ENCODE measurements at places on chromosomes 16 and 17.
A peak's percentile ranks its signal among the peaks of the same experiment; 100 is the strongest.

DNA sequence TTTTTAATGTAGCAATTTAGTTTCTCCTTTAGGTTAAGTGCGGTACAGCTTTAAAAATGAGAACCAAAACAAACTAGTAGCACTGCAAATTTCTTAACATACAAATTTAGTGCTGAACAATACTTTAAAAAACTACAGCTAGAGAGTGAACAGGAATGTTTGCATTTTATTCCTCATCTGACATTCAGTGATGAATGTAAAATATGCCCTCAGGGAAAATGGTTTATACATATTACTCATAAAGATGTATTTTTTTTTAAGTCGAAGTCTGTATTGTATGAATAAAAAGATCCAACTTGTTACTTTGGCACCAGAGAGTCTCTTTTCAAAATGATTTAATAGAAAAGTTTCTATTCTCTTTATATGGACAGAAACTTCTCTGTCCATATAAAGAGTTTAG, 96.8 kb downstream of the BRIP1 start:
- DNase-seq = no peak

DNA sequence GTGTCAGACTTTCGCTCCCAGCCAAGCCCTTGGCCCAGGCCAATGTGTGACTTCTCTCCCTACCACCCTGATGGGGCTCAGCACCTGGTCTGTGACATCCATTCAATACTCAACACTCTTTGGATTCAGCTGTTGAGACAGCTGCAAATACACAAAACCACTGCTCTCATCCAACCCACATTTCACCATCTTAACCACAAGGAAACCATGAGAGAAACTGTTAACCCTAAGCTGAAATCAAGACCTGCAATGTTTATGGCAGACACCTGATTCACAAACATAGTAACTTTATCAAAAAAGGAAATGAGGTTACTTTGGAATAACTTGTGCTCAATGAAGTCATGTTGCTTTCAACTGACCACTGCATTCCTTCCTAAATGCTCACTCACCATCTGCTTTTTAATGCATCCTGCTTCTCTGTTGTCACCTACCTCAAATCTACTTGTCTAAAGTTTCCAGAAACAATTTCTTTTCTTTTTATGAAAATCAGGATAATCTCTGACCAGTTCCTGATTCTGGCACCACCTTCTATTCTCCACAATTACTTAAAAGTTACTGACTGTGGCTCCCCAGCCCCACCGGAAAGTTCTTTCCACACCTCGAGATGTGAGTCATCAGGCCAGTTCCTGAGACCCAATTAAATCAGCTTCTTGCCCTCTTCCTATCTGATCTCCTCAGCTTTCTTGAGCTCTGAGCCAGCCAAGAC, 88.2 kb downstream of the NOG start:
- DNase-seq = peak; percentile 79

GRCh38 chr17:48174833-48175523, 67.4 kb downstream of the SNX11 start:
- DNase-seq = no peak

- DNase-seq = no peak
Observed at GRCh38 chr16:25172831-25173230, 43.9 kb upstream of the AQP8 start.

DNA sequence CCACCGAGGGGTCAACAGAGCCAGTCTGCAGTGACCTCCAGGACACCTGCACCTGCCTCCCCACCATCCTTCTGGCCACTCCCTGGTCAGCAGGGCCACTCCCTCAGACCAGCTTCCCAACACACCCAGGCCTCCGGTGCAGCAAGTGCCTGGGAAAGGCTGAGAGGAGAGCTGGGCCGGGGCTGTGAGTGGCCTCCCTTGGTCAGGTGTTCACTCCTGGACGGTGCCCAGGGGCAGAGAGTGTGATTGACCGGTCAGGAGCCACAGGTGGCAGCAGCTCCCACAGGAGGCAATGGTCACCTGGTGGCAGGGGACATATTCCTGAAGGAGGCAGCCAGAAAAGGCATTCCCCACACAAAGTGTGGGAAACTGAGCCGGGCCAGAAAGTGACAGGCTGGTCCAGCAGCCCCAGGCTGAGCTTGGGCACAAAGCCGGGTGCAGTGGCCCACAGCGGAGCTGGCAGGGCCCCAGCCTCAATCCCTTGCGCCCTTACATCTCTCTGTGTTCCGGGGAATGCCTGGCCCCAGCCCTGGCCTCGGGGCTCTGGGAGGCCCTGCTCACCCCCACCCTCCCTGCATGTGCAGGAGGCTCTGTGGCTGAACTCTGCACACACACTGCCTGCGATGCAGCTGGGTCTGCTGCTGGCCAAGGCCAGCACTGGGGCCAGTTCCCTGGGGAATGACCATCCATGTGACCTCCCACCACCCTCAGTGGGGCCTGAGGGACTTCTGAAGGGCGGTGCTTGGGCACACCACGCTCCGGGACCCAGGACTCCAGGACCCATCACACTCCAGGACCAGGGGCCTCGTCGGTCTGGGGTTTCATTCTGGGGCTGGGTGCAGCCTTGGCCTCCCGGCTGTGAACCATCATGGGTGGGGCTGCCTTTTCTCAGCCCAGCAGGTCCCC, 1.2 kb upstream of the C17orf99 start:
- no peak for DNase-seq

- no peak for DNase-seq
Observed at GRCh38 chr17:77609553-77610517, 348.7 kb upstream of the TNRC6C start.

- no peak for DNase-seq
Observed at GRCh38 chr17:47806913-47807255, 14.7 kb downstream of the OSBPL7 start.

DNA sequence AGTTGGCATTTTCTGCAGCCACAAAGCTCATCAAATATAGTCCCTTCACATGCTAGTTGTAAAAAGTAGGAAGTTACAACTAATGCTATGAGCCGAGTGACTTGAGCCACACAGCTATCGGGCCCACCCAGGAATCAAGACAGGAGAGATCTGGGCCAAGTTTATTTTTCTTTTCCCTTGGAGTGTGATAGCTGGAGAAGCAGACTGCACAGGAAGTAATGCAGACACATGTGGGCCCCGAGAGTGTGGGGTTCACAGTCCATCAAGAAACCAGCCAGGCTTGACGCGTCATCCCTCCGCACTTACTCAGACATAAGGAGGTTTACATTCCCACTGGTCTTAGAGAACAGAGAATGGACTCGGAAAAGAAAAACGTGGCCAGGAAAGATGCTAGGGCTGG, 403.1 kb upstream of the CDH11 start:
- DNase-seq = no peak

GRCh38 chr16:82231008-82231787, 61.2 kb upstream of the MPHOSPH6 start:
- DNase-seq = no peak

- DNase-seq = no peak
Observed at GRCh38 chr16:89918453-89919347, at the start of gene MC1R. TSS of gene MC1R (plus strand) at chr16:89918862. CDS start at chr16:89919259, 397 bp downstream.

DNA sequence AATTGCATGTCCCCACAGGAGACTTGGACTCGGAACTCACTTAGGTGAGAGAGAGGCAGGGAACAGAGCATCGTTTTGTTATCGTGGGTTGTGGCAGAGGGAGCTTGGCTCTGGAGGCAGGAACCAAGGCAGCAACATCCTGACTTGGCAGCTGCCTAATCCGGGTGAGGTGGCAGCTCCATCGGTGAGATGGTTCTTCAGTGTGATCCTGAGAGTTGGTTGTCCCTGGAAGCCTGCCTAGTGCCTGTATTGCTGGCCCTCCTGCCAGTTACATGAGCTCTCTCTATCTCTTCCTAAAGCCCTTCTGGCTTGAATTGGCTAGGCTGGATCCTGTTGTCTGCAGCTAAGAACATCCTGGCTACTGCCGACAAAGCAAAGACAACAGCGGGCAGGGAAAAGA, 19.9 kb upstream of the SEC14L1 start:
- no peak for DNase-seq

DNA sequence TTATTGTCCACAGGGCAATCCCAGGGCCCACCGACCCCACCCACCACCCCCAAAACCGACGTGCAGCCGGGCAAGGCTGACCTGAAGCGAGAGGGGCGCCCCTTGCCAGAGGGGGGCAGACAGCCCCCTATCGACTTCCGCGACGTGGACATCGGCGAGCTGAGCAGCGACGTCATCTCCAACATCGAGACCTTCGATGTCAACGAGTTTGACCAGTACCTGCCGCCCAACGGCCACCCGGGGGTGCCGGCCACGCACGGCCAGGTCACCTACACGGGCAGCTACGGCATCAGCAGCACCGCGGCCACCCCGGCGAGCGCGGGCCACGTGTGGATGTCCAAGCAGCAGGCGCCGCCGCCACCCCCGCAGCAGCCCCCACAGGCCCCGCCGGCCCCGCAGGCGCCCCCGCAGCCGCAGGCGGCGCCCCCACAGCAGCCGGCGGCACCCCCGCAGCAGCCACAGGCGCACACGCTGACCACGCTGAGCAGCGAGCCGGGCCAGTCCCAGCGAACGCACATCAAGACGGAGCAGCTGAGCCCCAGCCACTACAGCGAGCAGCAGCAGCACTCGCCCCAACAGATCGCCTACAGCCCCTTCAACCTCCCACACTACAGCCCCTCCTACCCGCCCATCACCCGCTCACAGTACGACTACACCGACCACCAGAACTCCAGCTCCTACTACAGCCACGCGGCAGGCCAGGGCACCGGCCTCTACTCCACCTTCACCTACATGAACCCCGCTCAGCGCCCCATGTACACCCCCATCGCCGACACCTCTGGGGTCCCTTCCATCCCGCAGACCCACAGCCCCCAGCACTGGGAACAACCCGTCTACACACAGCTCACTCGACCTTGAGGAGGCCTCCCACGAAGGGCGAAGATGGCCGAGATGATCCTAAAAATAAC, 3.0 kb downstream of the SOX9 start:
- DNase-seq = no peak

DNA sequence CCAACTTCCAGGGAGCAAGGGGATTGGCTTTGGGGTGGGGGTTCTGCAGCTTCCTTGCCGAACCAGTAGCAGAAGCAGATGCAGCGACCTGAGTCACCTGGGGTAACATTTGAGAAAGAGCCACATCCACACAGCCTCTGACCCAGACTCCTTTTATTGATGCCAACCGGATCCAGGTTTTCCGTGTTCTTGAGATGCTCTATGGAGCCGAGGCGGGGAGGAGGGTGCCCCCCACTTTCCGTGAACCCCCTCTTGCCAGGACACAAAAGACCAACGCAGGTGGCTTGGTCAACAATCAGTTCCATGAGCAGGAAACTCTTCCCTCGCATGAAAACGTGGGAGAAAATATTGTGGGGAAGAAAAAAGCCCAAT, 125.8 kb downstream of the C16orf78 start:
- no peak for DNase-seq

DNA sequence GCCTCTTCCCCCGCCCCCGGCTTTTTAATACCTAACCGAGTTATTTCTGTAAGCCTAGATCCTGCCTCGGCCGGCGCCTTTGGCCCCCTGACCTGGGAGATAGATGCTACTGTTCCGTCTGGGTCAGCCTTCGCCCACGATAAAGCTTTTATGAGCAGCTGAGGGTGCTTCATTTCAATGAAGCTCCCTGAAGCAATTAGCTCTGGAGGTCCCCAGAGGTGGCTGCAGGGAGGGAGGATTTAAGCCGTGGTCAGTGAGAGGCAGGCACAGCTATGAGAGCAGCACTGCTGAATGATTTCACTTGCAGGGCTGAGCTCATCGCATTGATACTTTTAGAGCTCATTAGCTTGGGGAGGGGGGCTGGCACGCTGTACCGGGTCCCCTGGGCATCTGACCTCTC, 89.4 kb downstream of the RPA1 start:
- no peak for DNase-seq

DNA sequence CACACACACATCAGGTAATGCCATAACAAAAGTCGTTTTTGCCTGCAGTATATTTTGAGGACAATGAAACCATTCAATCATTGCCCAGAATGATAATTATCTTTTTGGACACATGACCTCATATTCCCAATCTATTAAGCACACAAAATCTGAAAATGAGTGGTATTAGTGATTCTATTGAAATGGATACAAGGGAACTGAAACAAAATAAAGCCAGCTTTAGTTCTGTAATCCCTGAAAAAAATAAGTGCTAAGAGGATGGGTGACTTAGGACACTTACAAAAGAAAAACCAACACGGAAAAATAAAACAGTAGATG, 128.3 kb upstream of the MAF start:
- no peak for DNase-seq

- DNase-seq = no peak
Observed at GRCh38 chr16:48064971-48065370, 90.8 kb downstream of the ABCC12 start.

DNA sequence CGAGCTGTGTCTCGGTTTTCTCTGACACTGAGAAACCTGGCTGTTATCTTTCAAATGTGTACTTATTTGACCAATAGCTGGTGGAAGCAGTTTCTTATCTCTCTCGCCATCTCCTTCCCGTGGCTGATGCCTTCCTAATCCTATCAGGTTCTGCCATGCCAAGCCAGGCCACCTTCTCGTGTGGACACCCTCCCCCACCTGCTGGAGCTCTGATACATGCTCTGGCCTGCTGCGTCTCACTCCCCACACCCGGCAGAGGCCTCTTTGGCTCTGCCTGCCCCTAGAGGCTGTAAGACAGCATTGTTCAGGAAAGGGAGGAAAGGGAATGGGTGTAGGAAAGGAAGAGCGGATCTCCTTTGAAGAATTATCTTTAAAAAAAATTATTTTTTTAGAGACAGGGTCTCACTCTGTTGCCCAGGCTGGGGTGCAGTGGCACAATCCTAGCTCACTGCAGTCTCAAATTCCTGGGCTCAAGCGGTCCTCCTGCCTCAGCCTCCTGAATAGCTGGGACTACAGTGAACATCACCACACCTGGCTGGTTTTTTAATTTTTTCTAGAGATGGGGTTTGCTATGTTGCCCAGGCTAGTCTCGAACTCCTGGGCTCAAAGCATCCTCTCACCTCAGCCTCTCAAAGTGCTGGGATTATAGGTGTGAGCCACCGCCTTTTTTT, 7.5 kb upstream of the ARMC5 start:
- DNase-seq = no peak

DNA sequence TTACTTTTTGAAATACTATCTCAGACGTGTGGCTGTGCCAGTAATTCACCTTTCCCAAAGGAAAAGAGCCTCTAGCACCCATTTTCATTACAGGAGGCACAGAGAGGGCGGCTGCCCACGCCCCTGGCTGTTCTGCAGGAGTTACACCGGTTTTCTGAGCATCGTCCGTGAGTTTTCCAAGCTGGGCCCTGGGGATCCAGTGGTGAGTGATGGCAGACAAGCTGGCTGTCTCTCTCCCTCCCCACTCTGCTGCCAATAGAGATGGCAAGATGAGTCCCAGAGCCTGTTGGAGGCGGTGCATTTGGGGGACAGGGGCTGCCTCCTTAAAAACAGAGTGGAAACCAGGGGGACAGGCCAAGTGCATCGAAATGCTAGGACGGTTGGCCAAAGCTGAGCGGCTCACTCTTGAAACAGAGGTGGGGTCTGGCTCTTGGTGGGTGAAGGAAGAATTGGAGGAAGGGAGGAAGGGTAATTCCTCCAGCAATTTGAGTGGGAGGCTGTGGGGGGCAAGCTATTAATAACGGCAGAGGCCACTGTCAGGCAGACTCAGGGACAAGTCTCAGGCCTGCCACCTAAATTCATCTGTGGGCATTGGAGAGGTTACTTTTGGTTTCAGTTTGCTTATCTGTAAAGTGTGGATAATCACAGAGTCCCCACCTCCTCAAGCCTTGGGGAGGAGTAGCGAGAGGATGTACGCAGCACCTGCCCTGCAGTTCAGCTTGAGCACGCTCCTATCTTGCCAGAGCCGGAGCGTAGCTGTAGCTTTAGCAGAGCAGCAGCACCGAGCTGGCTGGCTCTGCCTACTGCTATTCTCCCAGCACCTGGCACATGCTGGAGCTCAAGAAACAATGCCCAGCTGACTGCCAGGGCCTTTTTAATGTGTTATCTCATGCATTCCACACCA, 7.5 kb upstream of the NOS2 start:
- no peak for DNase-seq

- DNase-seq = no peak
Observed at GRCh38 chr16:14310519-14310991, 239.4 kb downstream of the MRTFB start.

All from BJ (cell line).